ENCODE measurements at places on chromosomes 4 and X.
A peak's percentile ranks its signal among the peaks of the same experiment; 100 is the strongest.

DNA sequence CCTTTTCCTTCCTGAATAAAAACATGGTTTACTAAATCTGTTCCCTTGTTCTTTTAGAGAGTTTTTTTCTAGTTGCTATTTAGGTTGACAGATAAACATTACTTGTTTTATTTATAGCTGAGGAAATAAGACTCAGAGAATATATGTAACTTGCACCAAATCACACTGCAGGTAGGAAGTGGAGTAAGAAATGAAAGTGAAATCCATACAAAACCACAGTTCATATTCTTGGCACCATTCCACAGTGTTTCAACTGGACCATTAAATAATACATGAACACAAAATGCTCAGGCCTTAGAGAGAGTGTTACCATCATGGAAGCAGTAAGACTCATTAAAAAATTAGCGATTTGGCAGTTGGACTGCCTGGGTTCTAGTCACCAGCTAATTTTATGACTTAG lies 326.9 kb upstream of the SLIT2 start:
- DNase-seq = peak; percentile 49

DNA sequence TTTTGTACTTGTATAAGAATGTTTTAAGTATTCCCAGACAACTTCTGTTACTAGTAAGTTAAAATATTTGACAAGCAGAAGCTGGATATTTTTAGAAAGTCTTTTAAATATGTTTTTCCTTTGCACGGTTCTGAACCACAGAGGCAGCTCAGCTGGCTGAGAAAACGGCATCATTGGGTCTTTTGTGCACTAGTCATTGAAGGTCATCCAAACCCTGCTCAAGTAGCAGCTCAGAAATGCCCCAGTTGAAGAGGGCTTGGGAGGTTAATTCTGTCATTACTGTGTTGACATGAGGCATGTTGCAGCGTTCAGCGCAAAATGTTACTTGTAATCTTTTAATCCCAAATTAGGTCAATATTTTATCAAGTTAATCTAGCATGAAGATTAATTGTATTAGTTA lies 383.7 kb upstream of the FAM241A start:
- DNase-seq = no peak

DNA sequence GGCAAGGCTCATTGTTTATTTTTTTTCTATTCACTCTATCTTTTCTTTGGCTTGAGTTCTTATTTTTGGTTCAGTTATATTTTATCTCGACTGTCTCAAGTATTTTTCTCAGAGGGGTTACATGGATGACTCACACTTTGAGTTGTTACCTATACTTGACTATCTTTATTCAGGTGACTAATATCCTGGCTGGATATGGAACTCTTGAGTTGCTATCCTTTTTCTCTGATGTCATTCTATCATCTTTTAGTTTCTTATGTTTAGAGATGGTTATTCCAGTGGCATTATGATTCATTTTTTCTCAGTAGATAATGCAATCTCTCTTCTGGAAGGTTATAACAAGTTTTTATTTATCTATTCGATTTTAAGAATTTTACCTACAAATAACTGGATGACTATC lies 117.9 kb downstream of the COX18 start:
- peak; percentile 34 for DNase-seq

- no peak for DNase-seq
Observed at GRCh38 chr4:106527316-106527715, 158.7 kb upstream of the GIMD1 start.

DNA sequence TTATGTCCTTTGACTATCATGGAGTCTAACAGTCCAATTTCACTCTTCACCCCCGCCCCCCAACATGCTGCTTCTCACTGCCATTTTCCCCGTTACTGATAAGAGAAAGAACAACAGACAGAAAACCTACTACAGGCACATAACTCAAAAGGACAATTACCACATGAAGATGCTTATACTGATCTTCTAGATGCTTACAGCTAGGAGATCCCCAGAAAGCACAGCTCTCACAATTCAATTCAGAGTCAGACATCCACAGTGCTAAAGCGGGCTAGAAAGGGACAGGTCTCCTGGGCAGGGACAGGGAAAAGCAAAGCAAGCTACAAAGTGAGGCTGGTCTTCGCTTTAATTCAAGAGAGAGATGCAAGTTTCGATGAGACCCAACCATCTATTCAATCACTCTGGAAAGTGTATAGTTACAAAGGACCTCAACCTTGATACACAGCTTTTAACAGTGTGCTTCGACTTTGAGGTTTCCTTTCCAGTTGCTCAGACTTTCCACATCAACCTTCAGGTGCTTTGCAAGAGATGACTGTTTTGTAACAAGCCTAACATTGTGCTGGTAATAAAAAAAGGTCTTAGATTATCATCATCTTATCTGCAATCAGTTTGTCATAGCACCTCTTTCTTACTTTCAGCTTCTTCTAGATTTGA lies 60.9 kb downstream of the LEF1 start:
- no peak for DNase-seq

GRCh38 chr4:81506731-81507130 lies 35.0 kb upstream of the RASGEF1B start:
- no peak for DNase-seq

DNA sequence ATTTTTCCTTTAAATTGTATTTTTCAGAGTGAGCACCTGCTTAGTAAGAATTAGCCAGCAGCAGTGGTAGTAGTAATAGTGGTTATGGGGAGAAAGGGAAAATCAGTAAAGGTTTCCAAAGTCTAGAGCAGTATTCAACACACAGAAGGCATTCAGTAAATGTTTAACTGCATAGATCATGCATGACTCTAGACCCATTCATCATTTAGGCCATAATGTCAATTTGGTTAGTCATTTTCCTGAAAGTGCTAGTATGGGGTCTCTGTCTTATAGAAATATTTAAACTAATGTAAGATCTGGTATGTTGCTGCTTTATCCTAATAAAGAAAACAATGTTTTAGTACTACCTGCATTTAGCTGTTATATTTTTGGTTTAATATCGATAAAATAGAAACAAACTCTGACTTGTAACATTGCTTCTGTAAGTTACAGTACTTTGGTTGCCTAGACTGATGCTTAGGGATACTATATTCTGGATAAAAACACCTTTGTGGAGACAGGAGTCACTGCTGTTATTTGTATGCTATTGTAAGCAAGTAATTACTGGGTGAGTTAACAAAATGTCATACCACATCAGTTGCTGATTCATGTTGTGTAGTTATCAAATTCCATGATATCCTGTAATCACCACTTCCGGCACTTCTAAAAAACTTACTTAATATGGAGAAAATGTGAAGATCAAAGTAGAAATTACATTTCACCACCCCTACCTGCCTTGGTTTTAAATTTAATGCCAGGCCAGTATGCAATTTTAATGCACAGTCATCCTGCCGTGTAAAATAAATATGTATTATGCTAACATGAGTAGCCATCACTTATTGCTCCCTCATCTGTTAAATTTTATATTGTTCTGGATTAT lies 115.8 kb upstream of the BMPR1B start:
- DNase-seq = peak; percentile 58

DNA sequence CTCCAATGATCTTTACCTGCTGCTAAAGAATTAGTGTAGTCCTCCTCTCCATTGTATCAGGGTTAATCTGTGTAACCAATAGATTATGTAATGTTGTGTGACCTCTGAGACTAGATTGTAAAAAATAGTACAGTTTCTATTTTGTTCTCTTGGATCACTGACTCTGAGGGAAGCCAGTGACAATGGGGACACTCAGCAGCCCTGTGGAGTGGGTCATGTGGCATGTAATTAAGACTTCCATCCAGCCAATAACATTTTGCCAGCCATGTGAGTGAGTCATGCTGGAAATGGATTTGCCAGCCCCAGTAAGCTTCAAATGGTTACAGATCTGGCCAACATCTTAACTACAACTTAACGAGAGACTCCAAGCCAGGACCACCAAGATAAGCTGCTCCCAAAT lies 332.3 kb downstream of the PTTG2 start:
- no peak for DNase-seq

DNA sequence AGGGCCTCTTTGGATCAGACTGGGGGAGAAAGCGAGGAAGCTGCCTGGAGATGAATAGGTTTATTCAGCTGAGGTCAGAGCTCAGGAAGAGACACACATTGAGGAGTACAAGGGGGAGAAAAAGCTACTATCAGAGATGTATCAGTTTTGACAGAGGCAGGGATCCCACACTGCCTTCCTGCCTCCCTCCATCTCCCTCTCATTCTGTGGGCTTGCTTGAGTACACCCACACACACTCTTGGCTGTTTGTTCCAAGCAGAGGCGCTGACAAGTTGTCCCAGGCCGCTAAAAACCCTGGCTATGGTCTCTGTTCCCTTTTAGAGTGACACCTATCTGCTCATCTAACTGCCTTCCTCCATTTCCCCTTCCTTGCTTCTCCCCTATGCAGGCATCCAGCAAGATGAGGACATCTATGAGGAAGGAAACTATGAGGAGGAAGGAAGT lies 5.2 kb downstream of the TSPYL2 start:
- no peak for DNase-seq

- no peak for DNase-seq
Observed at GRCh38 chrX:23978491-23978890, 48.5 kb downstream of the KLHL15 start.

DNA sequence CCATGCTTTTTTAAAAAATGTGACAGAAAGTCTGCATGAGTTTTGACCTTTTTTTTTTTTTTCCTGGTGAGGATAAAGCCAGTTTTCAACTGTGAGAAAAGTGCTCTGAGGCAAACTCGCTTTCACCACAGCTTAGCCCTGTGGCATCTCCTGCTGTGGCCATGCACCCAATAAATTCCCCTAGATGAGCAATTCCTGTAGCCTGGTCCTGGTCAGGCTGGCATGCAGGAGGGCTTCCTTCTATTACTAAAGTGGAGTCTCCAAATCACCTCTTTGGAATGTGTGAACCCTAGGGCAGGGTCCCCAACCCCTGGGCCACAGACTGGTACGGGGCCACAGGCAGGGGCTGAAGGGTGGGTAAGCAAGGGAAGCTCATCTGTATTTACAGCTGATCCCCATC lies 265.4 kb downstream of the RAPGEF2 start:
- DNase-seq = no peak
